ENCODE measurements at places on chromosomes 3 and 15. TPM values are rescaled to one million over a fixed set of nuclear protein-coding genes. Genes with fewer than 3 reads are reported as not detected.

Gene RLBP1
- not detected for total RNA-seq

Gene FILIP1L
- total RNA-seq, result 42.7 TPM

Gene THAP10
- 2.0 TPM for total RNA-seq

Gene RTP1
- not detected for total RNA-seq

Gene GOLGA6D
- not detected for total RNA-seq

Gene FGD5
- 196 TPM for total RNA-seq

Gene ZNF774
- 1.4 TPM for total RNA-seq

Gene DUOXA2
- total RNA-seq, result not detected

Gene ITIH4
- 0.19 TPM for total RNA-seq

Gene SV2B
- total RNA-seq, result 2.6 TPM

Gene VWA5B2
- 0.05 TPM for total RNA-seq

DNA sequence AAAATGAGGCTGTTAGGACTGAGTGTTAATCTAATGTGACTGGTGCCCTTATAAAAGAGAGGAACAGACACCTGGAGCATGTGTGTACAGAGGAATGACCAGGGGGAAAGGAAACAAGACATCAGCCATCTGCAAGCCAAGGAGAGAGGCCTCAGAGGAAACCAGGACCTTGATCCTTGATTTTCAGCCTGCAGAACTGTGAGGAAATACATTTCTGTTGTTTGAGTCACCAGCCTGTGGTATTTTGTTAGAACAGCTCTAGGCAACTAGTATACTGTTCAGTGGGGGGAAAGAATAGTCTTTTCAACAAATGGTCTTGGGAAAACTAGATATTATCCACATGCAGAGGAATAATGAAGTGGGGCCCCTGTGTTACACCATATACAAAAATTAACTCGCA, 80.6 kb downstream of the CCR1 start:
- DNase-seq, result peak; percentile 43

- no peak for DNase-seq
These were observed 28.5 kb upstream of the SLC6A6 start for GRCh38 chr3:14373753-14374376.

GRCh38 chr3:194045289-194045688, 90.7 kb upstream of the HES1 start:
- no peak for DNase-seq

DNA sequence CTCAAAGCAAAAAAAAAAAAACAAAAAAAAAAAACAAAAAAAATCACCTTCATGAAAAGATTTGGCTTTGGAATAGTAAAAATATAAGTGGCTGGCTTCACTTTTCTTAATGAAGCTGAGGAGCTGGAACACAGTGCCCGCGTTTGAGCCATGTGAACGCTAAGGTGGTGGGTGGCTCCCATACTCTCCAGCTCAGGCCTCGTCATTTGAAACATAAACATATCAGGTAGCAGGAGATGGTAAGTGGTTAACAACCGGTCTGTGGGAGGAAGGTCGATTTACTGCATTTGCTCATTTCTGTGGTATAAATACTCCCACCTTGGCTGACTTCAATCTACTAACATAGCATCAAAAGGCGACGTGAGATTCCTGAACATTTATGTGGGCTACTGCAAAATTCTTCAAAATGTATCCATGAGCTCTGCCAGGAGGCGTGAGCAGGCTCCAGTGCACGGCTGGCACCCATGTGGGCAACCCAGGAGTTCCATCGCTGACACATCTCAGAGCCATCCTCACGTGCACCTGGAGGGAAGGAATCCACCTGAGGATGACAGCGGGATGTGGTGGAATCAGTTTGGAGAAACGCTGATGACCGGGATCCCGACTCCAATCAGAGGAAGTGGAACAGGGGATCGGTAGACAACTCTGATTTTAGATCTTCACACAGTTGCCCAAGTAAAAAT, 157.6 kb downstream of the ATP10A start:
- DNase-seq, result no peak

GRCh38 chr3:139117136-139117675, 72.5 kb upstream of the PRR23C start:
- DNase-seq, result no peak

- no peak for DNase-seq
These were observed 407.4 kb downstream of the NTRK3 start for GRCh38 chr15:87849181-87849580.

DNA sequence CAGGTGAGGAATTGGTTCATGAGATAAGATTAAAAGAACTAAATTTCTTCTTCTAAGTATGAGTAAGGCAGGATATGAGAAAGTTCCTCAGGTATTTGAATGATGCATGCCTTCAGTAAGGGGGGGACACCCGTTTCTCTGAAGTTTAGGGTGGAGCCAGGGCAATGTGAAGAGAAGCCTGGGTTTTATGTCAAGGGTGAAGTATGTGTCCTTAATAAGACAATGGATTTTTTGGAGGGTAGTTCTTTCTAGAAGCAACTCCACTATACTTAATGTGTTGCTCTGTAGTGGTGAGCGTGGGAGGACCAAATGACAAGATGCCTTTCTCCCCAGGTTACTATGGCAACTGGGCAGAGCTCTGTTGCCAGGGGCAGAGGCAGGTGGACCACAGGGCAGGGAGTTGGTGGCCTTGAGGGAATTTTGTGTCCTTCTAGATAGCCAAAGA, 44.0 kb downstream of the PHLDB2 start:
- peak; percentile 85 for DNase-seq

GRCh38 chr15:76973906-76974305, 21.0 kb upstream of the PSTPIP1 start:
- no peak for DNase-seq

DNA sequence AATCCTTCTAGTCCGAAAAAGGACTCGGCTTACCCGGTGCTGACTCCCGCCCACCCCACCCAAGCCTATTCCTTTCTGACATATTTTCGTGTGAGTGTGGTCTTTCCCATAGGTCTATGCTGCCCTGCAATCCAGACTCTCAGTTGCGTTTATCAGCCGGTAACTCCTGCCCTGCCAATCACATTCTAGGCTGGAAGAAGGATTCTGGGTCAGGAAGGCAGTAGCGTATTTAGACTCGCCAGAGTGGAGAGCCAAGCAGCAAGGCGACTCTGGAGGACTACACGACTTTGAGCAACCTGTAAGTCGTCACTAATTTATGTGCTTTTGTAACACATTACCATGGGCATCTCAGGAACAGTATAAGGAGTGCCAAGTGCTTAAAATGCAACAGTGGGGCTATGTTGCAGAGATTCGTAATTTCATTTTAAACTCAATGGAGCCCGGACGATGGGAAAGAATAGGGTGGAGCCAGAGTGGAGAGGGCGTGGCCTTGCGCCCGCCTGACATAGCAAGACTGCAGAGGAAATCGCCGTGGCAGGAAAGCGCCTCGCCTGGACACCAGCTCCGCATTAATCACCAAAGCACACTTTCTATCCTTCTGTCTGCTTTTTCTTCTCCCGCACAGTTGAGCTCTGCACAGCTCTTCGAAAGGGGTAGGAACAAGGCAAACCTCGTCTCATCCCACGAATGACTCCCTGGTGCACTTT, 1044.2 kb downstream of the AGBL1 start:
- no peak for DNase-seq

DNA sequence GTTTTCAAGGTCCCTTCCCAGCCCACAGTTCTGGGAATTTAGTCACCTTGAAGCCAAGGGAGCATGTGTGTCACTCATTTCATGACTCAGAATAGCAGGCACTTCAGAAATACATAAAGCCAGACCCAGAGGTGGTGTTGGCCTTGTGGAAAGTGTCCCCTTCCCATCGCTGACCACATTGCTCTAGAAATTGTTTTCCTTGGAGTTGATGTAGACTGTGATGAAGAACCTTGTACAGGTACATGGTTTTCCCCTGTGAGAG, 158.8 kb downstream of the SLCO3A1 start:
- no peak for DNase-seq

DNA sequence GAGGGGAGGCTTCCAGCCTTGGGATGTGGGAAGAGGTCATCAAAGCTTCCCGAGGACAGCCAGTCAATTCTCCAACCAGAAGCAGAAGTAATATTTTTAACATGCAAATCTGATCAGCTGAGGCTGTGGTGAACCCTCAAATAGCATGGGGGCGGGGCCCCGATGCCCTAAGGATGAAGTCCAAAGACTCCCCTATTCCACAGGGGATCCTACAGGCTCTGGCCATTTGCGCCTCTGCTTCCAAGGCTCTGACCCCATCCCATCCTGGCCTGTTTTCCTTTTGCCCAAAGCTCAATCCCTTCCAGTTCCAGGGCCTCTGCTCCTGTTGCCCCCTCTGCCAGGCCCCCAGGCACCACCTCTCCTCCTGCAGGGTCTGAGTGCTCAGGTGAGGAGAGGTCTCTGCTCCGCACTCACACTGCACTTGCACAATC, 6.7 kb upstream of the CSK start:
- DNase-seq, result no peak

DNA sequence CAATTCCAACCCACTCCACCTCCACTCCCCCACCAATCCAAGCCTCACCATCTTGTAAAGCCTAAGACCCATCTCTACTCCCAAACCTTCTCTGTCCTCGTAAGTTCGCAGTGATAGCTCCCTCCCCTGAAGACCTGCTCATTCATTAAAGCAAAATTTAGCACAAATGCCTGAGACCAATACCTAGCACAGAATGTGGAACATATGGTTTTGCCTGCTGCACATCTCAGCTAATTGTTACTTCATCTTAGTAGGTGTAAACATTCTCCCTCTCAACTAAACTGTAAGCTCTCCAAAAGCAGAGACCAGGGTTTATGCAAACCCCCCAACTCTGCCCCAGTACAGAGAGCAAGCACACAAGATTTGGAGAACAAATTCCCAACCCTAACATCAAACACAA, 20.5 kb downstream of the DCLK3 start:
- DNase-seq, result no peak

DNA sequence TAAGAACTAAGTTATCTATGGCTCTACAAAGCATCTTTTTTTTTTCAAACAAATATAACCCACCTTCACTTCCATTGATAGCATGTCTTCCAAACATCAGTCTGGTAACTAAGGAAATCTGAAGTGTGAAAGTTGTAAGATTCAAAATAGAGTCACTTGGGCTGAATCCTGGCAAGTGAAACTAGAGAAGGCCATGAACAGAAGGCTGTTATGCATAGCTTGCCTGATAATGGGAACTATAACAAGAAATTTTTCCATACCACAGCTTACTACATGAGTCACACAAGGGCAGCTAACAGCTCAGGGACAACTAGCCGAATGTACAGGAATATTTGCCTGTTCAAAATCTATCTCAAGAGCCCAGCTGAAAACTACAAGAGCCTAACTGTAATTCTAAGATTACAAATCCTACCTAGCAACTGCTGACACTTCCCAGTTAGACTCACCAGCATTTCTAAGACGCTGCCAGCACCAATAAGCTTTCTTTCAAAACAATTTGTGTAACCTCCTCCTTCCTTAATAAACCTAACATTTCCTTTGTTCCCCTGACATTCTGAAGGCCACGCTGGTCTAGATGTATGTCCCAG, 1066.5 kb downstream of the PLOD2 start:
- DNase-seq, result peak; percentile 57

DNA sequence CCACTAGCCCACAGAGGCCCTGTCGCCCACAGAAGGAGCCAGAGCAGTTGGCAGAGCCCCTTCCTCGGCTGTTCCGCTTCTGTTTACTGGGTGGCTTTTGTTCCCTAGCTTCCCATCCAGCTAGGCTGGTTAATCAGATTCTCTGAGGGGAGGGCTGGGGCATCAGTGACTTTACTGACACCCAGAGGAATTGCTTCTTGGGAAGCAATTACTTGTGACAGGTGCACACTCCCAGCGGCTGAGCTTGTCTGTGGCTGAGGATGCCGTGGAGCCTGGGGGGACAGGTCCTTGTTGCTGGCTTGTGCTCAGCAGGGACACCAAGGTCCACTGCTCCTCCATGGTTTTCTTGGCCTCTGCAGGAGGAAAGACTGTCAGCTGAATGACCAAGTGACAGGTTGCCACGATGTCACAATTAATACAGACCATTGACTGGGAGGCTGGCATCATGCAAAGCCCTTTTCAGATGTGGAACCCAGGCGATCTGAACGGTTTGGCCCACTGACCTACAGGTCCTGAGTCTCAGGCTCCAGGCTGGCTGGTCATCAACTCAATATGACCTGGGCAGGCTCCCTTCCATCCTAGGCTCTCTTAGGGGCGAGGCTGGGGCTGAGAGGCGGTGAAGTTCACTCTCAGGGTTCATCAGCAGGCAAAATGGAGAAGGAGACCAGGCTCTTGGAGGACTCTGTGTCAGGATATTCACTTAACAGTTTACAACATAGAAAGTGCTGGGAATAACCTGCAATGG, 31.8 kb upstream of the SFMBT1 start:
- DNase-seq, result no peak

DNA sequence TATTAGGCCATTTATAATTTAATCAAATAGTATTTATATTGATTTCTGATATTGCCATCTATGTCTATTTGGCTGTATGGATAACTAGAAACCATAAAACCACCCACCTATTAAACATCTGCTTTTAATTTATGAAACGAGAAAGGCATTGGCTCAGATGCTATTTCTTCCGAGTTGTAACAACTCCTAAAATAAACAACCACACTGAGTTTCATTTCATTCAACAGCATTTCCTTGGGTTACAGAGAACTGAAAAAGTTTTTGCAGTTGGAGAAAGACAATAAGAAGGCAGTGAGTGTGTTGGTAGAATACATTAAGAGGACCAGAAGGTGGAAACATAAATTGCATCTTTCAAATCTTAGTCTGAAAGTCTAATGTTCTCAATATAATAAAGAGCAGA, 79.1 kb downstream of the AQR start:
- DNase-seq, result no peak

GRCh38 chr15:46266661-46267060, 631.8 kb downstream of the SQOR start:
- no peak for DNase-seq

- DNase-seq, result no peak
These were observed 14.7 kb downstream of the ZNF280D start for GRCh38 chr15:56718560-56718959.

- peak; percentile 8 for DNase-seq
These were observed 5.8 kb downstream of the TLE3 start for GRCh38 chr15:70091726-70092463.

DNA sequence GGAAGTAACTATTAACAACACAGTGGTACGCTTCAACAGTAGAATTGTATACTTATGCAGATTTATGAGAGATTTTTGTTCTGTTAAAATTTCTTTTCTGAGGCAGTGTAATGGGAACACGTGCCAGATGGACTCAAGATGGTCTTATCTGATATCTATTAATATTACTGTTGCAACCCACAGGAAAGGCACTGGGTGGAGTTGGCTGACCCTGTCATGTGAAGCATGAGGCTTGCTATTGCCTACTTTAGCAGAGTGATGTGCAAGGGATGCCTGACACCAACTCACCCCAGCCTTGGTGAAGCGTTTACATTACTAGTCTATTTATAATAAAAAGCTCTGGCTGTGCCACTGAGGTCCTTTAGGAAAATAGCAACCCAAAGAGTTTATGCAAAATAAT, 19.8 kb upstream of the ARNT2 start:
- no peak for DNase-seq

GRCh38 chr15:94094310-94094709, 137.1 kb upstream of the MCTP2 start:
- no peak for DNase-seq

- DNase-seq, result no peak
These were observed 42.7 kb downstream of the CORO2B start for GRCh38 chr15:68621535-68621934.
